ENCODE measurements at places on chromosomes 4 and X. TPM values are rescaled to one million over a fixed set of nuclear protein-coding genes. Genes with fewer than 3 reads are reported as not detected.

Gene PCDH19
- total RNA-seq = not detected

Gene MND1
- total RNA-seq = 13.7 TPM

Gene L1CAM
- total RNA-seq = 78.9 TPM

Gene C4orf36
- 1.2 TPM for total RNA-seq

Gene BBS7
- total RNA-seq = 13.0 TPM
